ENCODE measurements at places on chromosomes 2 and 18.

- no peak for DNase-seq
These were observed 77.8 kb upstream of the PMAIP1 start for GRCh38 chr18:59821983-59822382.

DNA sequence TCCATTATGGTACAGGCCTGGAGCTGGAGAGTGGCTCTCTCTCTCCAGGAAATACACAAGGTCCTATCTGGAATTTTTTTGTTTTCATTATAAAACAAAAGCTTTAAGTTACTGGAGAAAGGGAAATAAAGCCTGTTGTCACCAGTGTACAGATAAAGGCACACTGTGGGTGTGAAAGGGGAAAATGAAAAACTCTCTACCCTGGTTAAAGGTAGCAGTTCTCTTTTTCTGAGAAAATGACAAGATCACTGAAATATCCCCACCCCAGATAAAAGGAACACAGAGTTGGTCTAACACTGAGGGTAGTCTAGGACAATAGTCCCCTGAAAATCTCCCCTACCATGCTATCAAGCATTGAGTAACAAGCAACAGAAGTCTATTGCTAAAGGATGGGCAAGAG, 438.7 kb downstream of the MBD2 start:
- DNase-seq: no peak

DNA sequence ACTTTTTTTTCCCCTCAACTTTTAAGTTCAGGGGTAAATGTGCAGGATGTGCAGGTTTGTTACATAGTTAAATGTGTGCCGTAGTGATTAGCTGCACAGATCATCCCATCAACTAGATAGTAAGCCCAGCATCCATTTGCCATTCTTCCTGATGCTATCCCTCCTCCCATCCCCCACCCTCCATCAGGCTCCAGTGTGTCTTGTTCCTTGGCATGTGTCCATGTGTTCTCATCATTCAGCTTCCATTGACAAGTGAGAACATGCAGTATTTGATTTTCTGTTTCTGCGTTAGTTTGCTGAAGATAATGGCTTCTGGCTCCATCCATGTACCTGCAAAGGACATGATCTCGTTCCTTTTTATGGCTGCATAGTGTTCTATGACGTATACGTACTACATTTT, 47.2 kb upstream of the STON1 start:
- DNase-seq: no peak

DNA sequence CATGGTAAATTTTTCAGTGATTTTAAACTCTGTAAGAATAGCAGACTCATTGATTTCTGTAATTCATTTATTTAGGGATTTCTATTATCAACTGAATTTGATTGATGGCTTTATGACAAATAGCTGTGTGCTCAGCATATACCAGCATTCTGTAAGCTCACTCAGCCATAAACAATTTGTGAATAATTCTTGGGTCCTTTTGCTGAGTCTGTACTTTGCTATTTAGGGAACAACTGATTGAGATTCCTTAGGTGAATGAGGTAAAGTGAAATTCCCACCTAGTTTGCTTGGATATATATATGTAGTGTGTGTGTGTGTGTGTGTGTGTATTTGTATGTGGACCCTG, 76.7 kb upstream of the CAVIN2 start:
- DNase-seq: no peak

DNA sequence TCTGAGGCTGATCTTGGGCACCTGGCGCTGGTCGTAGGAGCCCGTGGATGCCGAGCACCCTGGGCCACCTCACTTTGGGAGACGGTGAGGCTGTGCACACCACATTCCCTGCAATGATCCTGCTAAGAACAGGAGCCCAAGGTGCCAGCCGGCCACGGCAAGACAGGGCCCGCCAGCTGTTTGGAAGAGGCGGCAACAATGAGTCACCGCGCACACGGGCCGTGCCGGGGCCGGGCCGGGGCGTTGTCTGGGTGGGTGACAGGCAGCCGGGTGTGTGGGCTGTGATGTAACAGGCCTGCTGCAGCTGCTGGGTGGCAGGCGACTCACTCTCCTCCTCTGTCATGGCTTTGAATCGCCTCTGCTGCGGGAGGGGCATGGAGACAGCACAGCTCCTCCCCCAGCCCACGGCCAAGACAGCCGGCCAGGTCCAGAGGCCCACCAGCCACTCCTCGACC, 49.7 kb upstream of the ODC1 start:
- peak; percentile 74 for DNase-seq

GRCh38 chr2:200767111-200767885, 44.4 kb upstream of the BZW1 start:
- DNase-seq: no peak

- no peak for DNase-seq
These were observed 94.0 kb upstream of the GLS start for GRCh38 chr2:190786404-190787166.

DNA sequence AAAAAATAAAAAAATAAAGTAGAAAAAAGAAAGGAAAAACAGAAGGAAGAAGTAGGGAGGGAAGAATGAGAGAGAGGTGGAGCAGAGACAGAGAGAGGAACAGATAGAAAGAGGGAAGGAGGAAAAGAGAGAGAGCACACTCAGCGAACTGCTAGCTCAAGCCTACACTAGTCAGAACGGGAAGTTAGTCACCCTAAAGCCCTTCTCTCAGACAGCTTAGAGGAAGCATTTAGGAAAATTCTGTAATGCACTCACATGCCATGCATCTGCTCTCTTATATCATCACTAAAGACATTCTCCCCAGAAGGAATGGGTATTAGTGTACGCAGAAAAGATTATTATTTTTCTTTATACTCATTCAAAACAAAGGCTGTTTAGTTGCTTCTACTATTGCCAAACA, 68.1 kb upstream of the SULT1C3 start:
- DNase-seq: no peak

GRCh38 chr2:2763351-2764000, 432.4 kb upstream of the MYT1L start:
- no peak for DNase-seq

DNA sequence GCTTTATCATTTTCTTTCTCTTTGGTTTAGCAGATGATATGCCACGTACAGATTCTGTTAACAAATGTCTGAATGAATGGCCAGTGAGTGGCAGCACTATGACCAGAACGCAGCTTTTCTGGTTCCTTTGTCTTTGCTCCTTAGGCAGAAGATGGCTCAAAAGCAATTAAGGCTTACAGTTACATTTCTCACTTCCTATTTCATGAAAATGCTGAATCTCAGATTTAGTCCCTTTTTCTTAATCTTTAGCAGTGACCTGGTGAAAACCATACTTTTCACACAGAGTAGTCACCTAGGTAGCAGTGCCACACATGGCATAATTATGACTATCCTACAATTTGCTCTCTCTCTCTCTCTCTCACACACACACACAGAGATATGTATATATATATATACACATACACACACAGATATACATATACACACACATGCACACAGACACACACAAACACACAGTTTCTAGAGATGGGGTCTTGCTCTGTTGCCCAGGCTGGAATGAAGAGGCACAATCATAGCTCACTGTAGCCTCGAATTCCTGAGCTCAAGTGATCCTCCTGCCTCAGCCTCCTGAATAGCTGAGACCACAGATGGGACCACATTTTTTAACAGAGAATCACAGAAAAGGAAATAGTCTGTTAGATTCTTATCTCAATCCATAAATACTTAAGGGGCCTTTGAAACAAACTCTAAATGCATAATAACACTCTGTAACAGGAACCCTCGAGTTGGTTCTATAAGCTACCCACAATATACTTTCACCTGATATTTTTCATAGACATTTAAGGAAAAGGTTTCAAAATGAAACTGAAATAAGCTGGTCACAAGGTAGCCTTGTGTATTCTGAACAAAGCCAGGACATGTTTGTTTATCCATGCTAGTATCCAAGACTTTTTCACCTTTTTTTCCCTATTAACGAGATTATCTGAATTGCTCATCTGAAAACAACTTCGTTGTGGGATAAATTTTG, 11.6 kb downstream of the PDE6D start:
- DNase-seq: no peak

GRCh38 chr2:42274863-42275262, 86.2 kb downstream of the COX7A2L start:
- no peak for DNase-seq

DNA sequence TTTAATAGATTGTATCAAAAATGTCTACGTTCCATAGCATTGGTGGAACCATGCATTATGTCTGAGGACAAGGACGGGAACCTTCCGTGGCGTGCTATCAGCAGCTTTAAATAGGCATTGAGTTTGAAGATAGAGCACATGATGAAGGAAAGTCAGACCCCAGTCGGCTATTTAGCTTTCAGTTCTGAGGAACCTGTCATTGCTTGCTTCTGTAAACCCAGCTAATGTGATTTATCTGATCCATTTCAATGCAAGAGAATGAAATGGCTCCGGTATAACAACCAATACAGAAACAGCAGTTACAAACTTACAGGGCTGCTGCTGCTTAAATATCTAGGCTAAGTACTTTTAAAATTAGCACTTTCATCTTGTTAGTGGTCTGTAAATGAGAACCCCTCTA, 503.3 kb downstream of the RNF144A start:
- DNase-seq: no peak

DNA sequence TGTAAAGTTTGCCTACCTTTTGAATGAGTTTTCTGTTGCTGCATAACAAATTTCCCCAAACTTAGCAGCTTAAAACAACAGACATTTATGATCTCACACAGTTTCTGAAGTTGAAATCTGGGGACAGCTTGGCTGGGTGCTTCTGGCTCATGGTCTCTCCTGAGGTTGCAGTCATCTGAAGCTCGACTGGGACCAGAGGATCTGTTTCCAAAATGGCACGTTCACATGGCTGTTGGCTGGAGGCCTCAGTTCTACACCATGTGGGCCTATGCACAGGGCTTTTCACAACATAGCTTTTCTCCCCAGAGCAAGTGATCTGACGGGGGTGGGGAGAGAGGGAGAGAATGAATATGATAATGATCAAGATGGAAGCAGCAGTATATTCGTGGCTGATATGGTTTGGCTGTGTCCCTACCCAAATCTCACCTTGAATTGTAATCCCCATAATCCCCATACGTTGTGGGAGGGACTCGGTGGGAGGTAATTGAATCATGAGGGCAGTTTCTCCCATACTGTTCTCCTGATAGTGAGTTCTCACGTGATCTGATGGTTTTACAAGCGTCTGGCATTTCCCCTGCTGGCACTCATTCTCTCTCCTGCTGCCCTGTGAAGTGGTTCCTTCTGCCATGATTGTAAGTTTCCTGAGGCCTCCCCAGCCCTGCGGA, 3.5 kb downstream of the RALB start:
- no peak for DNase-seq

GRCh38 chr2:25700221-25700660, 26.9 kb upstream of the DTNB start:
- DNase-seq: peak; percentile 42

GRCh38 chr2:80300954-80301353, 3.6 kb downstream of the LRRTM1 start:
- DNase-seq: no peak

- no peak for DNase-seq
These were observed 48.4 kb downstream of the NEMP2 start for GRCh38 chr2:190486037-190486623.

DNA sequence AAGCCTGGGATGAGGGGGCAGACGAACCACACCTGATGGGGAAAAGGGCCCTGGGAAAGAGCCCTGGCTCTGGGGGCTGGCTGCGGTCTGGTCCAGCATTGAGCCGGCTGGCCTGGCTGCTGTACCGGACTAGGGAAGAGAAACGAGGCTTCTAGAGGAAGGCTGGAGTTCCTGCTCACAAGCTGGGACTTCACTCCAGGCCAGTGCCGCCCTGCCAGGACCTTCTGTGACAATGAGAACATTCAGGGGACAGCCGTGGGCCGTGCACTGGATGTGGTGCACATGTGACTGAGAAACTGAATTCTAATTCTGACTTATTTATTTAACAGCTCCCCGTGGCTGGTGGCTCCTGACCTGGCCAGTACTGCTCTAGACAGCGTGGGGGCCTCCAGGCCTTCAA, 269.3 kb downstream of the HDAC4 start:
- DNase-seq: no peak

DNA sequence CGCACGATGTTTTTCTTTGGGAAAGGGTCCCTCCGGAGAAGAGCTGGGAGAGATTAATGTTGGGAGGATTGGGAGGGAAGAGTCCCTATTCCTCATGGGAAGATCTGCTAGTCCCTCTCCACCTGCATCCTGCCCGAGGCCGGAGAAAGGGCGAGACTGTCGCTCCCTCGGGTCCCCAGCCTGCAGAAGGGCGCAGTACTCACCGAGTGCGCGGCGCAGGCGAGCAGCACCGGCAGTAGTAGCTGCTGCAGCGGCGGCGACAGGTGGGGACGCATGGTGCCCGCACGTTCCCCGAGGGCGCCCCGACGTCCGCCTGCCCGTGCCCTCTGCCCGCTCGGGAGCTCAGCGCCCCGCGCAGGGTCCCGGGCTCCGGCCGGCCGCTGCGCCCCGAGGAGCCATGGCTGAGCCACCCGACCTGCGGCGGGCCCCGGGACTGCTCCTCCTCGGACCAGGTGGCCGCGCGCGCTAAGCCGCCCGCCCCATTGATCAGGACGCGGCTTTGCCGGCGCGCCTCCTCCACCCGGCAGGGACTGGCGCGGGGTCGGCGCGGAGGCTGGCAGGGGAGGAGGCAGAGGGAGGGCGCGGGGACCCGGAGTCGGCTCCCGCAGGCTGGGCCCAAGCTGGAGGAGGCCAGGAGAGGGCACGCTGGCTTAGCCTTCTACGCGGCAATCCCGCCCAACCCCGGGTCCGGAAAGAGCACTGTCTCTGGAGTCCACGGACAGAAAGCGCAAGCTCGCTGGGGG, at the start of gene SCTR:
Gene SCTR, minus strand, starts transcription at position 532 of the 743 bp plus-strand sequence. Its CDS starts 257 bp downstream, at position 275.
- no peak for DNase-seq

DNA sequence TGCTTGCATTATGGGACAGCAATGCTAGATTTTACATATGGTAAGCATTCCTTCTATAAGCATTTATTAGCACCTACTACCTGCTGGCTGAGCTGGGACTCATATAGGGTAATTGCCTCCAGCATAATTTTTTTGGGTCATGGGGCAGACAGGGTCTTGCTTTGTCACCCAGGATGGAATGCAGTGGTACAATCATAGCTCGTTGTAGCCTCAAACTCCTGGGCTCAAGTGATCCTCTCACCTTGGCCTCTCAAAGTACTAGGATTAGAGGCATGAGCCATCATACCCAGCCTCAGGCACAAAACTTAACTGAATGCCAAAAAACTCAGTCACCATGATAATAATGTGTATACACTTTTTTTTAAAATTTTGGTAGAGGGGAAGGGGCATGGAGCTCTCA, 35.3 kb downstream of the TMEM237 start:
- no peak for DNase-seq

GRCh38 chr2:46134531-46135227, 162.5 kb upstream of the EPAS1 start:
- DNase-seq: no peak

GRCh38 chr2:106158871-106159270, 35.2 kb downstream of the UXS1 start:
- DNase-seq: peak; percentile 73
